ENCODE measurements at places on chromosomes 3 and 15. TPM values are rescaled to one million over a fixed set of nuclear protein-coding genes. Genes with fewer than 3 reads are reported as not detected.

Gene SEMA3G
- total RNA-seq = not detected

Gene NDN
- 1.6 TPM for total RNA-seq

Gene CCDC13
- total RNA-seq = not detected

Gene VGLL3
- total RNA-seq = not detected

Gene NMNAT3
- total RNA-seq = 7.6 TPM

Gene SELENOK
- 29.6 TPM for total RNA-seq
